ENCODE measurements at places on chromosomes 5 and 9.

DNA sequence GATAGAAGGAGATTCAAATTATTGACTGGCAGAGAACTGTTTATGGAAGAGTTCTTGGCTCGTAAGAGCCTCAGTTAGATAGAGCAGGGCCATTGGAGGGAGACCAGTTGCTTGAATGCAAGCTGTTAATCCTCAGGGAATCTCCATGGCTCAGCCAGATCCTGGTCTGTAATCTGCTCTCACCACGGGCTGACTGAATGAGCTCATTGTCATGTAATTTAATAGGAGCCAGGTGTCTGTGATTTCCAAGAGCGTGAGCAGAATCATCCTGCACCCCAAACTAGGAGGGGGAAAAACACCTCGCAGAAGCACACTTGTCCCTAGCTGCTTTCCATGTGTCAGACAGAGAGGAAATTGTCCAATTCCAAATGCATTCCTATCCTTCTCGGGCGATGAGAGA is 19.1 kb upstream of the KCNMB1 start:
- DNase-seq: no peak
- peaks cover 9% of the 10 kb centered on the region for H3K4me1 ChIP-seq
- H3K27me3 ChIP-seq: peaks cover 9% of the 10 kb centered on the region
- no peaks in the 10 kb centered on the region for H3K36me3 ChIP-seq

- H3K27ac ChIP-seq: no peak overlapping the region
- H3K27me3 ChIP-seq: no peaks in the 10 kb centered on the region
Observed at GRCh38 chr9:104843644-104844240, 79.8 kb downstream of the NIPSNAP3B start.

- peak overlapping the region; percentile 75 for H3K4me3 ChIP-seq
- no peak for DNase-seq
- peaks cover 2% of the 10 kb centered on the region for H3K4me1 ChIP-seq
- no peak overlapping the region for H3K27ac ChIP-seq
Observed at GRCh38 chr5:42908086-42908485, 96.4 kb upstream of the SELENOP start.

DNA sequence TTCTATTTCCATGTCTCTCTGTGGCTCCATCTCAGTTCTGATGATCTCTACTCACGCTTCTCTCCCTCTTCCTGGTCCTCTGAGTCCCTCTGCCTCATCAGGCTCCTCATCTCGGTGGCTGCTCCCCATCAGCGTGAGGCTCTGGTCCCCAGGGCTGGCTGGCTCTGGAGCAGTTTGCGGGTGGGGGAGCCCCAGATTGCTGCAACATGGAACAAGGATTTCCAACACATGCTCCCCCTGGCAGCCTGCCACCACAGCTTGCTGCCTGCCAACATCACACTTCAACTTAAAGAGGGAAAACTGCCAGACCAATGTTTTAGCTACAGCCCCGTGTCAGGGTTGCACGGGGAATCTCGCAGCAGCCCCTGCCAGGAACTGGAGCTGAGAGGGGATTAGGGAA is 77.2 kb upstream of the NEK6 start:
- DNase-seq: peak; percentile 46
- peaks cover 50% of the 10 kb centered on the region for H3K27me3 ChIP-seq
- H3K27ac ChIP-seq: no peak overlapping the region
